ENCODE measurements at places on chromosomes 4 and X.

- DNase-seq, result no peak
These were observed 24.1 kb downstream of the MSMO1 start for GRCh38 chr4:165351359-165352130.

GRCh38 chr4:78551420-78552351 lies at the start of gene ANXA3:
Gene ANXA3, plus strand, starts transcription at chr4:78551770. Its CDS starts 2,704 bp downstream, at chr4:78554474.
- peak; percentile 27 for DNase-seq

DNA sequence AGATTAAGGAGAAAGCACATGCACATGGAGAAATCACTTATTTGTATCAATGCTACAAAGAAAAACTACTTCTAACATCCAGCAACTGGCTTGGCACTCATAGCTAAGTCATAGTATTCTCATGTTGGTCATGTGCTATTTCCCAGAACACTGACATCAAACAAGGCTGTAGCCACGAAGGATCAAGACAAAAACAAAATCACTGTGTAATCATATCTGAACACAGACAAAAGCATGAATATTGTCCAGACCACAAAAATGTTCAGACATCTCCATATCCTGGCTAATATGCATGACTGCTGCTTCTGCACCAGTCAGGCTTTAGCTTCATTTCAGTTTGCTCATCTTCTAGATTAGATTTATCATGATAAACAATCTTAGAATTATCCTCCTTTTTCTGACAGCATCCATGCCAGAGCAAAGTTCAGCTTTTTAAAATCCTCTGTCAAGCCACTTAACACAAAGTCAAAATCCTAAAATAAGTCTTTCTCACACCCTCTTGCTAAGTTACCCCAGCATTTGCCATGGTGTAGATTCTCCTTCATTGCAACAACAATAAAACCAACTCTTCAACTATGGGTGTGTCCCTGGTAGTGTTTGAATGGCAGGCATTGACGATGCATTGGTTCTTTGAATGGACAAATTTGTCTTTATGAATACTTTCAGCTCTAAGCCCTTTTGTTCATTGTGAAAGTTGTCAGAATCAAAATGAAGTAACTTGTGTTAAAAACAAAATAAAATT lies 39.1 kb upstream of the NPFFR2 start:
- no peak for DNase-seq

DNA sequence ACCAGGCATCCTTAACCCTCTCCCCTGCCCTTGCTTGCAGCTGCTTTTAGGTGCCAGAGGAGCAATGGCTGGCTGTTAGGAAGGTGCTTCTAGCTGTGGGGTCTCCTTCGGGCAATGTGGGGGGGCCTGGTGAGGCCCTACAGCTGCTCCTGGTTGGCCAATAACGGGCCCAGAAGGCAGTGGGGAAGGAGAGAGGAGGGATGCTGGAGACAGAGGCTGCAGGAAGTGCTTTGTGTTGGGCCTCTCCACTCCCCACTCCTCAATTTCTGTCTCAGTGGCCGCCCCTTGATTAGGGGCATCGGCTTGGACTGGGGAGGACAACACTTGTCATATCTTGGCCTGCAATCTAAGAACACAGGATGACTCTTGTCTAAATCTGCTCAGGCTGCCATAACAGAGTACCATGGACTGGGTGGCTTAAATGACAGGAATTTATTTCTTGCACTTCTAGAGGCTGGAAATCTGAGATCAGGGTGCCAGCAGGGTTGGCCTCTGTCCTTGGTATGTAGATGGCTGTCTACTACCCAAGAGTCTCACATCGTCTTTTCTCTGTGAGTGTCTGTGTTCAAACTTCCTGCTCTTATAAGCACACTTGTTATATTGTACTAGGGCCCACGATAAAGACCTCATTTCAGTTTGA lies 374.3 kb downstream of the MID1IP1 start:
- no peak for DNase-seq

DNA sequence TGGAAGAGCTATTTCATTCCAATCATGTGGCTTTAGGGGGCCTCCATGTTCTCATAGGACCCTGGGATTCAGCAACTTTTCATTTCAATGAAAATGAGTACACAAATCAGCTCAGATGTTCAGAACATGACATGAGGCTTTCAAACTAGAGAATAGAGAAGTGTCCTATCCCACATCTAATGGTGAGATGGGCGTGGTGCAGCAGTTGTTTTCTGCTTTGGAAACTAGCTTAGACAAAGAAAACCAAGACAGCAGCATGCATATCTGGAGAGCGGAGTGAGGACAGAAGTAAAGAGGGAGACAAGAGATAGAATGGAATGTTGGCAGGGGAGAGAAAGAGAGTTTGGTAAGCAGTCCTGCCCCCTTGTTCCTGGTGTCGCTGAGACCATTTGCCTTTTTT lies 1009.1 kb upstream of the IGFBP7 start:
- DNase-seq, result no peak

DNA sequence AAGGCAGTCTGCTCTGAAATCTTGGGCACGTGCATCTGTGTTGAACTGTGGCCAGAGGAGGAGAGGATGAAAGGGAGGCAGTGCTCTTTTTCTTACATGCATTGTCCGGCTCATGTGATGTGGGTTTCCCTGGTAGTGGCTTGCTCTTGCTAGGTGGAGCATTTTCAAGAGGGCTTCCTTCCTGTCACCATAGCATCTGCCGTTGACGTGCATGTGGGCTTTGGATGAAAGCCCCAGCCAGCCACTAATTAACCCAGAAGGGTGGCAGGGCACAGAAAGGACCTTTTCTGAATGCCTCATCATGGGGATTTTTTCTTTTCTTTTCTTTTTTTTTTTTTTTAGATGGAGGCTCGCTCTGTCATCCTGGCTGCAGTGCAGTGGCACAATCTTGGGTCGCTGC lies 121.3 kb downstream of the GPR143 start:
- DNase-seq, result peak; percentile 53

- no peak for DNase-seq
These were observed 55.5 kb downstream of the LUZP4 start for GRCh38 chrX:115344885-115345614.

- no peak for DNase-seq
These were observed 23.2 kb downstream of the CXorf58 start for GRCh38 chrX:23930894-23931604.

- DNase-seq, result no peak
These were observed 189.6 kb upstream of the NHS start for GRCh38 chrX:17185431-17185830.

Measured in stimulated activated naive CD8-positive, alpha-beta T cell treated with anti-CD3 and anti-CD28 coated beads, Interleukin-15, Interleukin-2, amounts not matched to agents 100 U/mL and 50 U/mL, for 24 hours (primary cell).